Ascending aorta (tissue), 2 donors: ENCODE measurements at places on chromosomes 4 and X. TPM values are rescaled to one million over a fixed set of nuclear protein-coding genes. Genes with fewer than 3 reads are reported as not detected.

DNA sequence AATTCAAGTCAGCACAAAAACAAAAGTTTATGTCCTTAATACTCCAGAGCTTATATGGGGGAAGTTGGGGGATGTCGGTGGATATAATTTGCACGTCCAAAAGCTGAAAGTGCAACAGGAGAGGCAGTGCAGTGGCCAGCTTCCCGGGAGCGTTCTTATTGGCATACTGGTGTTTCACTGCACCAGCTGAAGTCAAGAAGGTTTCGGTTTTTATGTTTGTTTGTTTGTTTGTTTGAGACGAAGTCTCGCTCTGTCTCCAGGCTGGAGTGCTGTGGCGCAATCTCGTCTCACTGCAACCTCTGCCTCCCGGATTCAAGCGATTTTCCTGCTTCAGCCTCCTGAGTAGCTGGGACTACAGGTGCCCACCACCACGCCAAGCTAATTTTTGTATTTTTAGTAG, 28.6 kb upstream of the TLR3 start:
- DNase-seq, result no peak

DNA sequence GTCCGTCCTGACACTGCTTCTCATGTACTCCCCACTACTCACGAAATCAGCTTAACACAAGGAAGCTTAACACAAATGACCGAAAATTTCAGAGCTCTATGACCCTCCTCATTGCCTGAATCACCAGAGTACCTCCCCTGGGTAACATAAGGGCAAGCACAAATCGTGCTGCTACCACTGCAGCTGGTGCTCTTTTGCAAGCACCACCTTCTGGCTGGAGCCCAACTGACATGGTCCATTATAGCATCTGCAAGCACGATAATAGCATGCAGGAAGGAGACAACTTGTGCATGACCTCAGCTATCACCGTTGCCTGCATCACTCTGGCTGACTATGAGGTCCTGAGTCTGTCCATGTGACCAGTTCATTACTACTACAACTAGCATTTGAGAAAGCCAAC, 308.0 kb downstream of the TEX13C start:
- DNase-seq, result no peak

- no peak for DNase-seq
These were observed 4.7 kb downstream of the STOX2 start for GRCh38 chr4:183909801-183910200.

DNA sequence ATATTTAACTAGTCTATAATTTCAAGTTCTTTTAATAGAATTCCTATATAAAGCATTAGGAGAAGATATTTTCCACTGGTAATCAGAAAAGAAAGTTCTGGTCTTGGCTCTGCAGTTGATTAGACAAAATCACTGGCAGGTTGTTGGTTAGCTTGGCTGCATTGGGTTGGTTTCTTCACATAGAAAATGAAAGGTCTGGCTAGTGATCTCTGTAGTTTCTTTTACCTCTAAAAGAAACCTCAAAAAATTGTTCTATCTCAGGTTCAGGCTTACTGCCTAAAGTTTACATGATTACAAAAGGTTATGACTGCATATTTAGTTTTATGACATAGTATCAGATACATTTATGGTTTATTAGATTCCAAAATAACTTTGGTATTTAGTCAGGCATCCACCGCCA, 95.8 kb upstream of the NAP1L5 start:
- DNase-seq, result no peak

- DNase-seq, result no peak
These were observed 4.6 kb upstream of the GPC3 start for GRCh38 chrX:133989993-133990392.

GRCh38 chr4:45100956-45101818, 374.8 kb upstream of the GNPDA2 start:
- no peak for DNase-seq

DNA sequence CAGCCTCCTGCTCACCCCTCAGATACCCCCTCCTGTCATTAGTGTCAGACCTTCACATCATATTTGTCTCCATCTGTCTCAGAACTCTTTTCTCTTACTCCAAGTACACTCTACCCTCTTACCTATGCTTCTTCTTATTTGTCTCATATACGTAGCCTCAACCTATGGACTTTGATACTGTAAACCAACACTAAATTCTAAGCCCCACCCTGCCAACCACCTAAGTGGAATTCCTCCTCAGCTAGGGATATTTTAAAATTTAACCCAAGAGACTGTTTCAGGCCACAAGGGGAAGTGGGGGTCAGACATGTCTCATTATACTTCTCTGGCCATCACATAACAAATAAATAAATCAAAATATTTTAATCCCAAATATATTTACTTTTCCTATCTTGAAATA, 778.1 kb upstream of the GRID2 start:
- DNase-seq, result no peak

DNA sequence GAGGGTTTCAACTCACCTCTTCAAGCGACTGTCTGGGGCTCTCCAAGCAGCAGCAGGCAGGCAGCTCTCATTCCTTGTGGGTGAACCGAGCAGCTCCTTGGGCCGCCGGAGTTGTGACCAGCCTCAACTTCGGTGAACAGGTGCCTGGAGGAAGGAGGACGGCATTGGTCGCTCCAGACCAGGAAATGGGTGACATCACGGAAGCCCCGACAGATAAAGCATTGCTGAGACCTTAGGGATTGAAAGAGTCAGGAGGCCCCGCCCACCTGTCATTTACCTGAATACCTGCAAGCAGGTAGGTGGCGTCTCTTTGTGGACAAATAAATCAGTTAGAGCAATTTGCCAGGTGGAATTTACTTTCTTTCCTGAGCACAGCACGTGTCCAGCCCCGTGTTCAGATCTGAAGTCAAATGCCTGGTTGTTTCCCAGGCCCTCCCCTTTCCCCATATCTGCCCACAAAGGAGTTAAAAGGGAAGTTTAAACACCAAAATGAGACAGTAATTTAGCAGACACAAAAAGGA, at the start of gene LNX1:
TSS of gene LNX1 (minus strand) at position 115 of the 521 bp plus-strand sequence. CDS start 17,484 bp downstream, outside the sequence.
- DNase-seq, result no peak

- DNase-seq, result no peak
These were observed 2.7 kb downstream of the BCOR start for GRCh38 chrX:40094900-40095582.

DNA sequence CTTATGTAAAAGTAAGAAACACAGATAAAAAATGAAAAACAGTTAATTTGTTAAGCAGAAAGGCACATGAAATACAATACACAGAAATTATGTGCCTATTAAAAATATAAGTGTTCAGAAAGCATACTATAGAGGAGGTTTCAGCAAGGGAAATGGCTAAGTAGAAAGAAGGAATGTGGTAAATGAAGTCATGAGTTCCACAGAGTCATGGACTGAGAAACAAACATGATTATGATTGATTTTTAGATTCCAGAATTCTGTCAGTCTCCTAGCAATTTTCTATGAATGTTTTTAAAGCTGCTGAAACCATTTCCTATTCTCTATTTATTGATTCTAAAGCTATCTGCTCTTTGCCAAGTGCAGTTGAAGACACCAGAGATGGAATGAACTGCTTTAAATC, 1398.4 kb downstream of the ARAP2 start:
- DNase-seq, result no peak

- DNase-seq, result peak; percentile 77
These were observed at the start of gene SH3TC1 for GRCh38 chr4:8198906-8199593. Gene SH3TC1, plus strand, starts transcription at chr4:8199290. Its CDS starts 5,905 bp downstream, at chr4:8205195.

- no peak for DNase-seq
These were observed 176.7 kb downstream of the SHROOM3 start for GRCh38 chr4:76611616-76612207.

GRCh38 chrX:15820106-15821073, 30.1 kb downstream of the ZRSR2 start:
- no peak for DNase-seq

DNA sequence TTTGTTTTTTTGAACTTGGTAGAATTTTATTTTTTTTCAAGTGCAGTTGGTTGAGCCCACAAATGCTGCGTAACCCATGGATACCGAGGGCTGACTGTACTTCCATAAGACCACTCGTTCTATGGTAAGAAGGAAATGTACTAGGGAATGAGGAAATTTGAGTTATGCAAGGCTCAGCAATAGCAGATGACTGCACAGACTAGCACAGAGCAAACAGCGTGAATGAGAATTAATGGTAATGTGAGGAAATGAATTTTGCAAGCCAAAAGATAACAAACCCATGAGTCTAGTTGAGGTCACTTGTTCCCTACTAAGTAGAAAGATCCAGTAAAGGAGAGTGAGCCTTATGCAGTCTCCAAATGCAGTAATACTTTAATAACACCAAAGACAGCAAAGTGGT, 17.4 kb downstream of the GSPT2 start:
- DNase-seq, result no peak

GRCh38 chrX:920234-920799, 289.7 kb downstream of the SHOX start:
- no peak for DNase-seq

DNA sequence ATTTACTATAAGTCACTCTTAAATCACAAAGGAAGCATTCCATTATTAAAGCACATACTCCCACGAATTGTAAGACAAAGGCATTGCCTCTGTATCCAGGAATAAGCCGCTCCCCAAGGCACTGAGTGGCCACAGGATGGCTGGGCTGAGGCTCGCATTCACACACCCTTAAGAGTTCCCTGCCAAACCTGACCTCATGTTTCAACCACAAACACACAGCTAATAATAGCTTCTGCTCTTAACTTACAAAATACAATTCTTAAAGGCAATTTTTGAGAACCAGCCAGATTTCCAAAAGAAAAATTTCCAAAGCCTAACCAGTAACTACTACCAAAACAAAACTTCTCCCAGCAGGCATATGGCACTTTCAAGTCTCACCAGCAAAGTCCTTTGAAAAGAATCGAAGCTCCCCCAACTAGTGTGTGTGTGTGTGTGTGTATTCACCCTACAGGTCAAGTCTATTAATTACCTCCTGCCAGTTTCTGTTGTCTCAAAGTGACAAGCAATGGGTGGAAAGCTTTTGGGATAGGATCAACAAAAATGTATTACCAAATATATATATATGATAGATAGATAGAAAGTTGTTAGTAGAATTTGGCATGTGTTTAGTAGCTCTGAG, 36.0 kb downstream of the ARHGAP6 start:
- DNase-seq, result peak; percentile 8

- no peak for DNase-seq
These were observed 253.7 kb upstream of the DDX53 start for GRCh38 chrX:22746081-22746480.

GRCh38 chrX:73668779-73669178, 105.8 kb downstream of the CHIC1 start:
- DNase-seq, result no peak

DNA sequence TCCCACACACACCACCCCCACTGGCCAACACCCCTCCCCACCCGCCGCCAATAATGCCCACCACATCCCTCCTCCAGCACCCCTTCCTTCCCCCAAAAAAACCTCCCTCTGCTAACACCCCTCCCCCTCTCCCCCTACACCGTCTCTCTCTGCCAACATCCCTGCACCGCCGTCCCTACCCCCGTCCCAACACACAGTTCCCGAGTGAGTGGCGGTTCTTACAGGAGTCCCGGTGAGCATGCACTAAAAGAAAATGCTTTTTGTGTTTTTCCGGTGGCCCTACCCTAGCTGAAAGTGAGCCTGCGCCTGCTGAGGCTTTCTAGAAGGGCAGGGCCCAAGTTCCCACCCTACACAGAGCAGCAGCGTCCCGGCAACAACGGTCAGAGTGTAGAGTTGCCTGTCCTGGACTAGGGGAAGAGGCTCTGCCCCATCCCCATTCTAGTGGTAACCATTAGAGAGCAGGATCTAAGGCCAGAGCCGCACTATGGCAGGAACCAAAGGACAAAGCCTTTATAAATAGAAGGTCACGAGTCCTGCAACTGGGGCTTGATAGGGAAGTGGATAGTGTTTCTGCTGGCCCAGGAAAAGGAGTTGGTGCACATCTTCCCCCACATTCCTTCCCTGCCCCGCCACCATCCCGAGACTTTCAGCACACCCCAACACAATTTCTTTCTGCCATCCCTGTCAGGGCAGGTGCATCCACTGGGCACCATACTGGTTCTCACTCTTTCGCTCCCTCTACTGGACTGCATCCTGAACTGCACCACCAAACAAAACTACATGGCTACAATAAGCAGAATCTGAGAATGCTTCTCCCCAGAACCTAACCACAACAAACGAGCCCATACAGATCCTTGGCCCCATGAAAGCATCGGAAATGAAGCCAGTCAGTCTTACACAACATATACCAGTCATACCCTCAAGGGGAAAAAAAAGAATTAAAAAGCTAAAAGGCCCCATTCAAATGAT, 78.1 kb upstream of the PAGE3 start:
- no peak for DNase-seq

GRCh38 chr4:16663732-16664131, 234.7 kb downstream of the LDB2 start:
- DNase-seq, result no peak

The LRCH2 gene
- total RNA-seq, result 5.2 TPM

The CC2D2A gene
- total RNA-seq, result 2.8 TPM

The ADH1A gene
- not detected for total RNA-seq

The LPAR4 gene
- not detected for total RNA-seq

The PCDH11X gene
- total RNA-seq, result 1.2 TPM

The GAGE1 gene
- not detected for total RNA-seq

The GAGE12G gene
- not detected for total RNA-seq

The SPATA18 gene
- total RNA-seq, result 0.32 TPM

The SPON2 gene
- 14.0 TPM for total RNA-seq

The VEGFC gene
- total RNA-seq, result 18.6 TPM

The MID2 gene
- 37.1 TPM for total RNA-seq

The RHOXF2B gene
- total RNA-seq, result not detected

The OTUD4 gene
- 81.4 TPM for total RNA-seq

The DMRTC1 gene
- not detected for total RNA-seq
